Right ventricle myocardium superior (tissue), 1 donor: ENCODE measurements at places on chromosomes 4 and X. TPM values are rescaled to one million over a fixed set of nuclear protein-coding genes. Genes with fewer than 3 reads are reported as not detected.

Gene ARSJ
- total RNA-seq: 0.70 TPM

Gene MAGEB10
- total RNA-seq: not detected

Gene MTMR8
- total RNA-seq: 0.51 TPM

Gene CITED1
- not detected for total RNA-seq

Gene CXorf49
- total RNA-seq: not detected

Gene POU3F4
- not detected for total RNA-seq

Gene ADAMTS3
- 0.27 TPM for total RNA-seq

Gene CCDC120
- 1.2 TPM for total RNA-seq

DNA sequence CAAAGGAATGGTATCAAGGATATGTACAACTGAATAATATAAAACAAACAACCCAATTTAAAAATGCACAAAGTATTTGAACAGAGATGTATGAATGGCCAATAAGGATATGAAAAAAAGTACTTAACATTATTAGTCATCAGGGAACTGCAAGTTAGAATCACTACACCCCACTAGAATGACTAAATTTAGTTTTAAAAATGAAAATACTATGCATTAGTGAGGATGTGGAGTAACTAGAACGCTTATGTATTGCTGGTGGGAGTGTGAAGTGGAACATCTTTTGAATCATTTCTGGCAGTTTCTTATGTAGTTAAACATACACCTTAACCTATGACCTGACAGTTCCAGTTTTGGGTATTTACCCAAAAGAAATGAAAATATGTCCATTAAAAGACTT lies 13.0 kb upstream of the SLC16A2 start:
- DNase-seq: no peak

DNA sequence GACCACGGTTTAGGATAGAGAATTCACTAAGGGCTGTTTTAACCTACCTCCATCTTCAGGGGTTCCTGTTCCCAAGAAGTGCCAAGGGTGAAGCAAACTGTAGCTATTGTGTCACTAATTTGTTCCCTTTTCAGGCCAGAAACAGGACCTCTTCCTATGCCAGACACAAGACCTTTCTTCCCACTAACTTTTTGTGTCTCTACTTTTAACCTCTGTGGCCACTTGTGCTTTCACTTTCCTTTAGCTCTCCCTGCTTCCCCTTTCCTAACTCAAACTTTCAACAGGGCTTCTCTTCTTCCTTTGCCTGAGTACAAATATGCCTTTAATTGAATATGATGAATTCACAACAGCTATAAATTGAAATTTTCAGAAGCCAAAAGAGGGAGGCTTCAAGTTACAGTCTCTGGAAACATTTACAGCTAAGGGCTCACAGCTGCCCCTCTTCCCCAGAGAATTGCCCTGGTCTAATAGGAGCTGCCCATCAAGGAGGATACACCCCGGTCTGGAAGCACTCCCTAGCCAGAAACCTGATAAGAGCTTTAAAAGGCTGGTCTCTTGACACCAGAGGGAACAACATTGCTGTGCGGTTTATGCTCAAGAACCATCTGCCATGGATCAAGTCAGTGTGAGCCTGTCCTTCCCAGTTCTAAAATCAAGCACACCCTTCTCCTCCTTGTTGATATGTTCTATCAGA lies 61.7 kb upstream of the PLS3 start:
- DNase-seq: no peak

GRCh38 chrX:65758505-65758904 lies 91.1 kb downstream of the MSN start:
- no peak for DNase-seq

GRCh38 chr4:101843054-101843453 lies 52.5 kb downstream of the BANK1 start:
- no peak for DNase-seq

GRCh38 chrX:143206966-143207365 lies 181.2 kb downstream of the SPANXN4 start:
- no peak for DNase-seq

DNA sequence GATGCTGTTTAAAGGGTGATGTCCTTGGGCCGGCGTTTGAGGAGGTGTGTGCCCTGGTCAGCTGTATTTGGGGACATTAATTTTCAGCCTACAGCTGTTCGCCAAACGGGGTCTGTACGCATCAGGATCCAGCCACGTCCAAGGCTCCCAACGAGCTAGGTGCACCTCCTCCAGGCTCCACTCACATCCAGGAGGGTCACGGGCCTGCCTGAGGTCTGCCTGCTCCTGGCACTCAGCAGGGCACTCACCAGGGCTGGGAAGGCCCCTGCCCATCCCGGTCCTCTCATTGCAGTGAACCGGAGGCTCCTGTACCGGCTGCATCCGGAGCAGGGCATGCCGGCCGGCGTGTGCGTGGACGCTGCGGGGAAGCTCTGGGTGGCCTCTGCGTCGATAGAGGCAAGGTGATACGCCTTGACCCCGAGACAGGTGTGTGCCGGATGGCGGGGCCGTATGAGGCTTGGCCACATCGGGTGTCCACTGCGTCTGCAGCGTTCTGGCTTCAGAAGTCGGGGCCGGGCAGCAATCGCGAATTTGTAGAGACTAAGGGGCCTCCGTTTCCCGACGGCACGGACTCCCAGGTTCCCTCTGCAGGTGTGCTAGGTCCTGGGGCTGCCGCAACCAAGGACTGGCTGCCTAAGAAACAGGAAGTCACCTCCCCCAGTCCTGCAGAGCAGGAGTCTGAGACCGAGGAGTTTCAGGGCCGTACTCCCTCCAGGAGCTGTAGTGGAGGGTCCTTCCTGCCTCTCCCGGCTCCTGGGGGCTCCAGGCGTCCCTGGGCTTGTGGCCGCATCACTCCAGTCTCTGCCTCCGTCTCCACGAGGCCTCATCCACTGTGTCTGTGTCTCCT lies 27.5 kb upstream of the PLCXD1 start:
- no peak for DNase-seq

DNA sequence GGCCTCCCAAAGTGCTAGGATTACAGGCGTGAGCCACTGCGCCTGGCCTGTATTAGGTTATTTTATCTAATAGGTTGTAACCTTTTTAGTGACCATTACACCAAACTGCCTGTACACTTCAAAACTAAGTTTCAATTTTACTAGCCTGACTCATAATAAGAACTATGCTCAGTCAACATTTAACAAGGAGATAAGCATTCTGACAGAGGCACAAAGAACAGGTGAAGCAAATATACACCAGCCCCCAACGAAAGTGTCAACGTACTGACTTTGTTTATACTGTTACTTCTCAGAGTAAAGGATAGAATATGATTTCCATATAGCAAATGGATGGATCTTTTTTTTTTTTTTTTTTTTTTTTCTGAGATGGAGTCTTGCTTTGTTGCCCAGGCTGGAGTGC lies 62.8 kb downstream of the SHISA3 start:
- DNase-seq: no peak

DNA sequence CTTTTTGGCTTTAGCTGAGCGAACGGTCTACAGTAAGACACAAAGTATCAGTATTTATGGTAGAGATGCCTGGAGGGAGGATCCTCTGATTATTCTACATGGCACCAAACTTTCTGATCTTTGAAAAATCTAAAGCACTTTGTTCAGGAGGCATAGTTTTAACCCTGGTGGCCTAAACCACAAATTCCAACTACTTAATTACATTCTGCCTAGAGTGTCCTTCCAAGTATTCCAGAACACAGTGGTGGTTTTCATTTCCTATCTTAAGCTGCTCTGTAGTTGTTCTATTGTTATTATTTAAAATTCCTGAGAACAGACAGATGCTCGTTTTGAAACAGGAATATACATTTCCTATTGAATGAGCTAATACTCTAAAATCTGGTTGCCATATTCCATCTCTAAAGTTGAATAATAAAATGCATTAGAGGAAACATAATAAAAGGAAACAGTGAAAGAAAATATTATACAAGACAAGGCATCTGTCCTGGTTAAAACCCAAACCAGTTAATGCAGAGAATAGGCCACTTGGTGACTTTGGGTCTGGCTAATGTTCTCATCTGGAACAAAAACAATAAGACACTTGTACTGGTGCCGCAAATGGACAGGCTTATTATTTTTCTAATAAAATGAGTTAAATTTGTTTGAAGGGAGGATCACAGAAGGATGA lies 657.4 kb downstream of the SPRY1 start:
- DNase-seq: no peak

- DNase-seq: no peak
Observed at GRCh38 chr4:2095236-2096072, 36.3 kb downstream of the NAT8L start.

- no peak for DNase-seq
Observed at GRCh38 chrX:119374736-119375135, 24.4 kb upstream of the SLC25A43 start.
